ENCODE measurements at places on chromosomes 4 and X. TPM values are rescaled to one million over a fixed set of nuclear protein-coding genes. Genes with fewer than 3 reads are reported as not detected.

DNA sequence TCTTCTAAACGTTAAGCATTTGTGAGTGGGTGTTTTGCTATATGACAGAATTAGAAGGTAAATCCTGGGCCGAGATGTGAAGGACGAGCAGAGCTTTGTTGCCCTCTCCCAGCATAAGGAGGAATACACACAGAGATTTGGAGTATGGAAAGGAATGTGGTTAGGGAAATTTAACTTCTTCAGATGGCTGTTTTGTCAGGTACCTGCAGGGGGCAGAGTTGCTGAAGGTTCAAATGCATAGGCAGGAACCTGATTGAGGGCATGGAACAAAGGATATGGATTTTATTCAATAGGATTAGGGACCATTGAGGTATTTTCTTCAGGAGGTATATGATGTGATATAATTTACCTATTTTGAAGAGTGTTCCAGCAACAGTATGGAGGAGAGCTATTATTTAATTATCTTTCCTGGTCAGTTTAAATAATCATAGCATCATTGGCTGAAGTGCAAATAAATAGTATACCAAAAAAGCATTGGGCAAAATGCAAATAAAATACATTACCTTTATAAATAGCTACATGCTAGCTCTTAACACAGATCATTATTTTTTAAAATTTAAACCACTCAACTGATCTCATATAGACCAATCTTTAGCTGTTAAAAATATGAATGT lies 143.6 kb downstream of the SLIT2 start:
- H3K27me3 ChIP-seq: peaks cover 91% of the 10 kb centered on the region
- no peak overlapping the region for H3K4me3 ChIP-seq
- H3K27ac ChIP-seq: no peak overlapping the region
- DNase-seq: peak; percentile 90

DNA sequence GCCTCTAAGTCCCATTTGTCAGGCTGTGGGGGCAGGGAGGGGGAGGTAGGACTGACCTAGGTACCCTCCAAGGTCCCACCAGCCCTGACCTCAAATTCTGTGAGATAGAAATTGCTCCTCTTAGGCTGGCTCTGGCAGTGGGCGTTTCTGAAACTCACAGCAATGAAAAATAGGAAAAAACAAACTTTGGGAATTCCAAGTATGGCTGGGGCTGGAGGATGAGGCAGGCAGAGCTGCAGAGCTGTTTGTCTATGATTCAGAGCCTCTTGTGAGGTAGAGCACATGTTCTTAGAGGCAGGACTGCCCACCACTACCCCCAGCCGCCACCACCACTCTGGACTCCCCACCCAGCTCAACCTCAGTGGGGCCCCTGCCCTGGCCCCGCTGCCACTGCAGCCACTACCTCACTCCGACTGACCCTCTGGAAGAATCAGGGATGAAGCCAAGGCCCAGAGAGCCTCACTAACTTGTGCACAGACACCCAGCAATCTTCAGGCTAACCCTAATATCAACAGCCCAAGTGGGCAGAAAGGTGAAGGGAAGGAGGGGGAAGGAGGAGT lies 98.2 kb downstream of the PJA1 start:
- H3K36me3 ChIP-seq: no peaks in the 10 kb centered on the region
- DNase-seq: peak; percentile 32
- no peak overlapping the region for H3K27ac ChIP-seq
- H3K4me1 ChIP-seq: no peaks in the 10 kb centered on the region

Gene FGF5
- total RNA-seq: 0.32 TPM

Gene FHL1
- 26.4 TPM for total RNA-seq

GRCh38 chrX:112672788-112673560 lies 6.8 kb downstream of the LHFPL1 start:
- no peaks in the 10 kb centered on the region for H3K4me1 ChIP-seq
- no peaks in the 10 kb centered on the region for H3K36me3 ChIP-seq
- no peak for DNase-seq

DNA sequence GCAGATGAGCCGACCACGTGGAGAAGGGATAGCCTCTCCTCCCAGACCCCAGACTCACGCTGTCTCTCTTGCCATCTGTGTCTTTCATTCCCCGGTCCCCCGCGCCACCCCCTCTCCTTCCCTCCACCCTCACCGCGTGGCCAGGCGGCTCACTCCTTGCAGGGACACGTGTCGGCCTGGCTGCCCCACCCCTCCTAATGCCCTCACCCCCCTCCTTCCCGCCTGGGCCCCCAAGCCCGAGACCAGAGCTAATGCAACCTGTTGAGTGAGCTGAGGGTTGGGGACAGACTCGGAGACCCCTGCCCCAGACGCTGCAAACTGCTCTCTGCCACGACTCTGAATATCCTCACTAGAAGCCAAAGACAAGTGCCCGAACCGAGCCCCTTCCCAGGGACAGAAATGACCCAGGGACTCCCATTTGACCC lies 1.8 kb downstream of the SLC38A5 start:
- H3K4me3 ChIP-seq: peak overlapping the region; percentile 85
- no peak overlapping the region for H3K27ac ChIP-seq
- DNase-seq: peak; percentile 50
- peaks cover 25% of the 10 kb centered on the region for H3K36me3 ChIP-seq
- H3K4me1 ChIP-seq: peaks cover under 1% of the 10 kb centered on the region

Measured in endodermal cell (in vitro differentiated cells).